ENCODE measurements at places on chromosomes 6 and 20. TPM values are rescaled to one million over a fixed set of nuclear protein-coding genes. Genes with fewer than 3 reads are reported as not detected.

DNA sequence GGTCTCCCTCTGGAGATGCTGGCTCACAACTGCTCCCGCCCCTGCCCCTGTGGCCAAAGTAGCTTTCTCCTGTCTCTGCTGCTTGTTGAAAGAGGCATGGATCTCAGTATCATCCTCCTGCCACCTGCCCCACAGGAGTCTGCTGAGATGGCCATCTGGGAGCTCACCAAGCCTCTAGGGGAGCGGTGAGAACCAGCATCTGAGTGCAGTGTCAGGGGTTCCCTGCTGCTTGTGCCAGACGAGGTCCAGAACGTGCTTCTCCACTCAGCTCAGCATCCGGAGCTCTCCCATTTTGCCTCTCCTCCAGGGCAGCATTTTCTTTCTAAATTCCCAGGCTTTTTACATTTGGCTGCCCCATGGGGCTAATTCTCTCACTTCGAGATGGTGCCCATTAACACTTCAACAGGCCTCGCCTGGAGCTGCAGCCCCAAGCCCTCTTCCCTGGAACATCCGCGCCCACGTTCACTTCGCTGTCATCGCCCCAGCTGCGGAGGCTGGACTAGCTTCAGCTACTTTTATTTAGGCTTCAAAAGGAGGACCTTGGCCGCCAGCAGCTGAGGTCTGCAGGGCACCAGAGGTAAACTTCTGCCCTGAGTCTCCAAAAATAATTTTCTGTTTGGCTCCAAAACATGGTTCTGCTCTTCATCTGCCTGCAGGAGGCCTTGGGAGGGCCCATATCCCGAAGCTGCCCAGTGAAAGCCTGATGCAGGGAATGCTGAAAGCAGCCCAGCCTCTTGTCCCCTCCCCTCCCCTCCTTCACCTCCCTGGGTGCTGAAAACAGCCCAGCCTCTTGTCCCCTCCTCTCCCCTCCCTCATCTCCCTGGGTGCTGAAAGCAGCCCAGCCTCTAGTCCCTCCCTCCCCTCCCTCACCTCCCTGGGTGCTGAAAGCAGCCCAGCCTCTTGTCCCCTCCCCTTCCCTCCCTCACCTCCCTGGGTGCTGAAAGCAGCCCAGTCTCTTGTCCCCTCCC lies 25.2 kb upstream of the MLN start:
- no peak for DNase-seq

GRCh38 chr6:137282254-137282653 lies 63.1 kb upstream of the IFNGR1 start:
- DNase-seq = no peak

GRCh38 chr6:48212501-48212900 lies 101.5 kb upstream of the PTCHD4 start:
- no peak for DNase-seq

- no peak for DNase-seq
These were observed 145.1 kb downstream of the CLIC5 start for GRCh38 chr6:45870531-45870930.

- DNase-seq = no peak
These were observed 401.1 kb upstream of the ARID1B start for GRCh38 chr6:156376091-156376490.

GRCh38 chr6:93902517-93902916 lies 483.2 kb upstream of the EPHA7 start:
- no peak for DNase-seq

Gene PAX1
- 0.54 TPM for total RNA-seq

GRCh38 chr6:158313989-158314388 lies 1.7 kb downstream of the TULP4 start:
- no peak for DNase-seq

DNA sequence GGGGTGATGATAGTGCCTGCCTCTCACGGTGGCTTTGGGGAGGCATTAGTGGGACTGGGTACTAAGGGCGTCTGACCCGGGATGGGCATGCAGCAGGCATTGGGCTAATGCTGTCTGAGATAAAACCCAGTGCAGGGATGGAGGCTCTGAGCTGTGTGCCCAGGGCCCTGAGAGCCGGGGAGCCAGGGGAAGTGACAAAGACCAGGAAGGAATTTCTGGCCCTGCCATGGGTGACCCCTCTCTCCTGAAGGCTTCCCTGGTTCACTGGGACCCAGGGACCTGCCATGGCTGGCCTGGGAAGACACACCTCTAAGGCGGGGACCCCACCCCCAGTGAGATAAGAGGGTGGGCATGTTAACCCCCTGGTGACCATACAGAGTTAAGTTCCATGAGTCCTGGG lies 3.9 kb upstream of the GATA5 start:
- no peak for DNase-seq

DNA sequence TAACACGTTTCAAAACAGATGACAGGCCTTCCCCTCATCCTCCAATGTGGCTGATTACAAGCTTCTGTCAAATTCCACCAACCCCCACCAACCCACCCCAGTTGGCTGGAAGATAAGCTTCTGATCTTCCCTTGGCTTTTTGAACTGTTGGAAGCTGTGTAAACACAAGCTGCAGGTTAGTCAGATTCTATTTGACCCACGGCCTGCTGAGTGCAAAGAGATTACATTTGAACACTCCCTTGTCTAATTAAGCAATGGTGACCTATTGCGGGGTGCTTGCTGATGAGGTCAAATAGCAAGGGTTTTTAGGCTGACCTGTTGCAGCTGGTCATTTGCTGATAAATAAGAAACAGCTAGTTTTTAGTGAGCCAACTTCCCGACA lies 379.7 kb downstream of the BMP2 start:
- DNase-seq = no peak

Gene IL20RA
- not detected for total RNA-seq

Gene IL17F
- total RNA-seq = not detected
